ENCODE measurements at places on chromosomes 2 and 18.

DNA sequence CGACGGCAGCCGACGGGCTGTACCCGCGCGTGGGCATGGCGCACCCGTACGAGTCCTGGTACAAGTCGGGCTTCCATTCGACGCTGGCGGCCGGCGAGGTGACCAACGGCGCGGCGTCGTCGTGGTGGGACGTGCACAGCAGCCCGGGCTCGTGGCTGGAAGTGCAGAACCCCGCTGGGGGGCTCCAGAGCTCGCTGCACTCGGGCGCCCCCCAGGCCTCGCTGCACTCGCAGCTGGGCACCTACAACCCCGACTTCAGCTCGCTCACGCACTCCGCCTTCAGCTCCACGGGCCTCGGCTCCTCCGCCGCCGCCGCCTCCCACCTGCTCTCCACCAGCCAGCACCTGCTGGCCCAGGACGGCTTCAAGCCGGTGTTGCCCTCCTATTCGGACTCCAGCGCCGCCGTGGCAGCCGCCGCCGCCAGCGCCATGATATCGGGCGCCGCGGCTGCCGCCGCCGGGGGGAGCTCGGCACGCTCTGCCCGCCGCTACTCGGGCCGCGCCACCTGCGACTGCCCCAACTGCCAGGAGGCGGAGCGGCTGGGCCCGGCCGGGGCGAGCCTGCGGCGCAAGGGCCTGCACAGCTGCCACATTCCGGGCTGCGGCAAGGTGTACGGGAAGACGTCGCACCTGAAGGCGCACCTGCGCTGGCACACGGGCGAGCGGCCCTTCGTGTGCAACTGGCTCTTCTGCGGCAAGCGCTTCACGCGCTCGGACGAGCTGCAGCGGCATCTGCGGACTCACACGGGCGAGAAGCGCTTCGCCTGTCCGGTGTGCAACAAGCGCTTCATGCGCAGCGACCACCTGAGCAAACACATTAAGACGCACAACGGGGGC, 2.0 kb downstream of the SP9 start:
- DNase-seq = peak; percentile 35

DNA sequence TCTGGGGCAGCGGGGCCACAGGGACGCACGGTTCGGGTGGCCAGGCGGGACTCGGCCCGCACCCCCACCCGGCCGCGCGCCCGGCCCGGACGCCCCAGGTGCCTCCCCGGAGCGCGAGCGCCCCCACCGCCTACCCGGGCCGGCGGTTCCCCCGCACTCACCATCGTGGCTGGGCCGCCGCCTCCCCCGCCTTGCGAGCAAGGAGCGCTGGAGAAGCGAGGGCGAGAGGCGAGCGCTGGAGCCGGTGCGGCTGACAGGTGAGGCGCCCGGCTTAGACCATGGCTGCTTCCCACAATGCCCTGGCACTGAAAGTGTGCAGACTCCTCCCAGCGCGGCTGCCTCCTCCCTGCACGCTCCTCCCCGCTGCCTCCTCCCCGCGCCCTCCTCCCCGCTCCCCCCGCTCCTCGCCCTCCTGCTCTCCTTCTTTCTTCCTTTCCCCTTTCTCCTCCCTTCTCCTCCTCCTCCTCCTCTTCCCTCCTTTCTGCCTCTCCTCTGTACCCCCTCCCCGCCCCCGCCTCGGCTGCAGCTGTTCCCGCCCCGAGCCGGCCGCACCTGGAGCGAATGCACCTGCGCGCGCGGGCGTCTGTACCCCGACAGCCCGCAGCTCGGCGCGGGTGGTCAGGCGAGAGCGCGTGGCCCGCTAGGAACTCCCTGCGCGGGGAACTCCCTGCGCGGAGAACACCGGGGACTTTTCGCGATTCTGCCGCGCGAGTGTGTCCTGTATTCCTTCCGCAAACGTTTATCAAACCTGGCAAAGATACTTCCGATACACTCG, at the start of gene AP1S3:
AP1S3 (minus strand) TSS at position 296 of the 775 bp plus-strand sequence; CDS start at position 164, 132 bp downstream.
- no peak for DNase-seq

- no peak for DNase-seq
Observed at GRCh38 chr2:191382801-191383200, 137.6 kb downstream of the MYO1B start.

GRCh38 chr18:57705832-57706595, 84.4 kb upstream of the NARS1 start:
- DNase-seq = no peak

DNA sequence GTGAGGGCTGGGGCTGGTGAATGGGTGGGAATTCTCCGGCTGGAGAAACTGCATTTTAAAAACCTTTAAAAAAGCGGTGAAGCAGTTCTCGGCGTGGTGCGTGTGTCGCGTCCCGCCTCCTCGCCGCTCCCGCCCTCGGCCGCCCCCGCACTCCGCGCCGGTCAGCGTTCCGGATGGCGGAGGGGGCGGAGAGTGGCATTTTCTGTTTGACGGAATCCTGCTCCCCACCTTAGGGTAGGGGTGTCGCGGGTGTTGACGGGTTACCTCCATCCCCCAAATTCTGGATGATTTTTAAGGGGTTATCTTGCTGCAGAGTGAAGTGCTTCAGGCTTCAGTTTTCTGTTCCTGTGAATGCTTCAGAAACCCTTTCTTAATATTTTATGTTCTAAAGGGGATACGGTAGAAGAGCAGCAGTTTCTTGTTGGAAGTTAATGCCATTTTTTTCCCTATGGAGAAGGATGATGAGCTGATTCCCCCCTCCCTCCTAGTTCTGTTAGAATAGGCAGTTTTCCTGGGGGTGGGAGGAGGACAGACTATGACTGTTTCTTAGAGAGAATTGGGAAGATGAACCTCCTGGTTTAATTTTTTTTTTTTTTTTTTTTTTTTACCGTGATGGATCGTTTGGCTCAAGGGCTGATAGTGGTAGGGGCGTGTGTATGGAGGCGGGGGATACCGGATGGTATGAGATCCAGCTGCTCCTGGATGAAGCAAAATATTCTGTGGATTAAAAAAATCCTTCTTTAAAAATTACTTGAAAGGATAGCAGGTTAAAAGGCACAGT, 756 bp downstream of the ABI2 start:
- peak; percentile 41 for DNase-seq

DNA sequence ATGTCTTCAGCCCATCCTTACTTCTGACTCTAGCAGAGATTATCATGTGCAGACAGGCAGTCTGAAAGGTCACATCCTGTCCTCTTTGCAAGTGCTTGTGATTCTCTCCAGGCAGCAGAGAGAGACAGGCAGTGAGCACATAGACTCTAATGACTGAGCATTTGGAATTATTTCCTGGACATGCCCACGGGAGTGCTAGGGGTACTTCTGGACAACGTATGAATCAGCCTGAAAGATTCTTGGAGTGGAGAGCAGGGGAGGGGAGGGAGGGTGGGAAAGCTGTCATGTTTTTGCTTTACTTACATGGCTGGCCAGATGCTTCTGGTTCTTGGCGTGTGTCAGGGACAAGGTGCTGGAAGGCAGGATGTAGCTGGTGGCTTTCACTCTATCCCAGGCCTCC, 150.6 kb downstream of the RIF1 start:
- no peak for DNase-seq

- no peak for DNase-seq
Observed at GRCh38 chr2:236305964-236306605, 41.9 kb upstream of the ASB18 start.

DNA sequence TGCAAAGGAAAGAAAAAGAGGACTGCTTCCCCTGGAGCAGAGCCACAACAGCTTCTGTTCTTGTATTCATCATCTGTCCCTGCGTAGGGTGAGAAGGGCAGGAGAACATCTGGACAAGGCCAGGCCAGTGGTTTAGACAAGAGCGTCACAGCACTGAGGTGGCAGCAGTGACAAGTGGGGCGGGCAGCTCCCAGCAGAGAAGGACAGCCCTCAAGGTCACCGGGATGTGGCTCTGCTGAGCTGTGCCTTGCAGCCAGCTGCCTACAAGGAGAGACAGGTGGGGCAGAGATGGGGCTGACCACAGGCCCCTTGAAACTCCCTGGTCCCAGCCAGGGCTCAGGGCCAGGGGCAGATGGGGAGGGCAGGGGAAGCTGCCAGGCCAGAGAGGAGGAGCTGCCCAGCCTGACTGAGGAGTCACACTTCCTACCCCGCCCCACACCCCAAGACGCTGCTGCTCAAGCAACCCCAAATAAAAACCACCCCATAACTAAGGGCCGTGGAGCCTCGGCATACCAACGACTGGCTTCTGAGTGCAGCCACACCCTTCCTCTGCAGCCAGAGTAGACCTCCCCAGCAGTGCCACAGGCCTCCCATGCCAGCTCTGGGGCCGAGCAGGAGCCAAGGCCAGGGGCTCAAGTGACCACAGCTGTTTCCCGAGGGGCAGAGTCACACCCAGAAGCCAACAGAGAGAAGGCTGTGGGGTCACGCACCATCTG, 5.4 kb downstream of the RAB11FIP5 start:
- DNase-seq = no peak

GRCh38 chr18:59139291-59139614, 431 bp upstream of the SEC11C start:
- no peak for DNase-seq

- no peak for DNase-seq
Observed at GRCh38 chr2:52144590-52144989, 1112.7 kb upstream of the NRXN1 start.

DNA sequence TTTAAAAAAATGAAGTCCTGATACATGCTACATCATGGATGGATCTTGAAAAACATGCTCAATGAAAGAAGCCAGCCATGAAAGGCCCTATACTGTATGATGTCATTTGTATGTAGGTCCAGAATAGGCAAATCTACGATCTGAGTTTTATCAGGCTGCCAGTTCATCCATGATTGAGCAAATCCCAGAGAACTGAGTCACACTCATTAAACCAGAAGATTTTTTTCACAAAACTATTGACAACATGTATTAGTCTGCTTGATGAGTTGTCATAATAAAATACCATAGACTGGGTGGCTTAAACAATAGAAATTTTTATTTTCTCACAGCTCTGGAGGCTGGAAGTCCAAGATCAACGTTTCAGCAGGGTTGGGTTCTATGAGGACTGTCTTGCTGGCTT, 130.7 kb downstream of the MREG start:
- no peak for DNase-seq

- no peak for DNase-seq
Observed at GRCh38 chr2:105403783-105404698, 5.2 kb upstream of the FHL2 start.

- DNase-seq = no peak
Observed at GRCh38 chr2:219422952-219423534, 4.9 kb downstream of the DES start.

DNA sequence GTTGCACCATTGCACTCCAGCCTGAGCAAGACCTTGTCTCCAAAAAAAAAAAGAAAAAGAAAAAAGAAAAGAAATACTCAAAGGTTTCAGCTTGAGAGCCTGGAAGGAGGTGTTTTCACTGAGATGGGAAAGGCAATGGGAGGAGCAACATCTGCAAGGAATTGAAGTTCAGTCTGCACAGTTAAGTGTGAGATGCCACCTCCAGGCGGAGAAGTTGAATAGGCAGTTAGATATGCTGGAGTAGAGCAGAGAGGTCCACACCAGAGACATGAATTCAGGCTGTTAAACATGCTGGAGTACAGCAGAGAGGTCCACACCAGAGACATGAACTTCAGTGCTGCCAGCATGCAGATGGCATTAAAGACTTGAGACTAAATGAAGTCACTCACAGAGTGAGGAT, 41.4 kb upstream of the DTNB start:
- no peak for DNase-seq

- DNase-seq = no peak
Observed at GRCh38 chr18:46630160-46630559, 26.9 kb downstream of the LOXHD1 start.

DNA sequence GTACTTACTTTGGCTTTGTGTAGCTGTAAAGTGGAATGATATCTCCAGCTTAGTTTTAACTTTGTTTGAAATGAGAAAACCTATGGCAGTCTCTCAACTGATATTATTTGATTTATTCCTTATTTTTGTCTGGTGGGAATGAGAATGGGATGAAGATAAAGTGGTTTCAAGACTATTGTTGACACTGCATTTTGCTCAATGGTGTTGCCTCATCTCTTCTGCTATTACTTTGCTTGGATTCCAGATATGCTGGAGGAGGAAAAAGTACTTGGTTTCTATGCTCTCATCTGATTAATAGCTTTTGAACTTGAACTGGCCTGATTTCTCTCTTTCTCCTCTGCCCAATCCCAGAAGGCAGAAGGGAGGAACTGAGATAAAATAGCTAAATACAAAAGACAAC, 198.2 kb downstream of the CTNNA2 start:
- no peak for DNase-seq

- no peak for DNase-seq
Observed at GRCh38 chr2:226095058-226095457, 695.5 kb downstream of the NYAP2 start.

DNA sequence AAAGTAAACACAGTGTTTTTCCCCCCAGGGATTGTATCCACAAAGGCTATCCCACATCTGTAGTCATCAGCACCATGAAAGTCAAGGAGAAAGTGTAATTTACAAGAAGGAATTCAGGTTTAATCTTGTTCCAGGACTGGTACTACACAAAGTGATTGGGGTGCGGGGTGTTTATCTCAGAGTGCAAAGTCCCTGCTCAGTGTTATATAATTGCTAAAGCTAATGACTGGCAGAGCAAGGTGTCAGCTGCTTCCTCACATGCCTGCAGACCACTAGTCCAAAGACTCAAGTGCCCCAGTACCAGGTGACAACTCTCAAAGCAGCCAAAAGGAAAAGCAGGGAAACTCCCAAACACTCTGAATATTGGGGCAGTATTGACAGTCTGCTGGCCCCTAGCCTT, 40.4 kb upstream of the PDCL3 start:
- DNase-seq = no peak

DNA sequence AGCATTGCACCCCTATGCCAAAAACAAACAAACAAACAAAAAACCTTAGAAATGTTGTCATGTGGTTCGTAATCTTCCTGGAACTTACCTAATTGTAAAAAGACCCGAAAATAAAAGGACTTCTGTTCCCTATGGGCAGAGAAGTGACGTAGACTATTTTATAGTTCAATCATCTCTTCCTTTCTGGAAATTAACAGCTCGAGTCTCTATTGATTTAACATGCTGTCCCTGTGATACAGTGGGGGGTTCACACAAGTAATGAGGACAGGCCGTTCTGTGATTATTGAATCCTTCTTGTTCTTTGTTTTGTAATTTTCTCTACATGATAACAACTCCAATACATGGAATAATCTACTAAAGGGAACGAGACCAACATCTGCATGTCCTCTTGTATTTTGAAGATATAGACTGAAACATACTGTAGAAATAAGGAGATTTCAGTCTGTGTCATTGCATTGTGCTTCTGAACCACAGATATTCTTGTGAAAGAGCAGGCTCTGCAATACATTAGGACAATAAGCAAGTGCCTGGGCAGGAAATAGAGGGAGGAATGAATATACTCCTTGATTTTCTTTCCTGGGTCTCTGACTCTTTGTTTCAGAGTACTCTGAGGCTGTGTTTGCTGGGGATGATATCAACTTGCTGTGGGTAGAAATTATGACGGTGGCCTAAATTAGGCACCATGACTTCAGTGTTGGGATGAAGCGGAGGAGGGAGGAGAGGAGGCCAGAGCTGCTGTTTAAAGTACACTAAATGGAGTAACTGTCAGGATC, 65.7 kb upstream of the PPM1B start:
- DNase-seq = no peak

DNA sequence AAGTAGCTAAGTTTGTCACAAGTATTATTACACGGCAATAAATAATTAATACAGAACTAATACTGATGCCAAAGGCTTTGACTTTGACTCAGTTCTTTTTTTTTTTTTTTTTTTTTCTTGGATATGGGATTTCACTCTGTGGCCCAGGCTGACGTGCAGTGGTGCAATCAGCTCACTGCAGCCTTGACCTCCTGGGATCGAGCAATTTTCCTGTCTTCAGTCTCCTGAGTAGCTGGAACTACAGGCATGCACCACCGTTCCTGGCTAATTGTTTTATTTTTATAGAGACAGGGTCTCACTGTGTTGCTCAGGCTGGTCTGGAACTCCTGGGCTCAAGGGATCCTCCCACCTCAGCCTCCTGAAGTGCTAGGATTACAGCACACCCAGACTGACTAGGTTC, 284.5 kb downstream of the SS18 start:
- DNase-seq = no peak

GRCh38 chr18:73446502-73446901, 578.7 kb upstream of the NETO1 start:
- DNase-seq = no peak
